Activated naive CD4-positive, alpha-beta T cell treated with anti-CD3 and anti-CD28 coated beads, Interleukin-2, amount 10 ng/mL, durations not matched to agents 5 hours and 36 hours (primary cell): ENCODE measurements at places on chromosomes 5 and 9. TPM values are rescaled to one million over a fixed set of nuclear protein-coding genes. Genes with fewer than 3 reads are reported as not detected.

KIF12 gene
- total RNA-seq: not detected

TIMD4 gene
- total RNA-seq: 3.4 TPM

FBP2 gene
- total RNA-seq: not detected

DPYSL3 gene
- not detected for total RNA-seq

CDH18 gene
- total RNA-seq: not detected

PCDHA9 gene
- not detected for total RNA-seq

EQTN gene
- total RNA-seq: not detected

F2RL1 gene
- 2.0 TPM for total RNA-seq

FOXD4L4 gene
- 0.15 TPM for total RNA-seq

GFI1B gene
- not detected for total RNA-seq

DPP7 gene
- 276 TPM for total RNA-seq

LECT2 gene
- not detected for total RNA-seq

FRMD3 gene
- 0.71 TPM for total RNA-seq

NIPAL4 gene
- 0.30 TPM for total RNA-seq

PCDHA5 gene
- total RNA-seq: not detected

BASP1 gene
- 0.22 TPM for total RNA-seq

SELENOP gene
- total RNA-seq: not detected

SLC34A3 gene
- total RNA-seq: not detected

OR1Q1 gene
- not detected for total RNA-seq

IARS1 gene
- total RNA-seq: 113 TPM

PPP3R2 gene
- total RNA-seq: not detected

C5orf52 gene
- not detected for total RNA-seq

SH2D3C gene
- total RNA-seq: 70.6 TPM

SLC34A1 gene
- 0.38 TPM for total RNA-seq

YIPF5 gene
- 52.3 TPM for total RNA-seq

C5orf58 gene
- not detected for total RNA-seq

SLC6A3 gene
- total RNA-seq: not detected

SYK gene
- total RNA-seq: 0.35 TPM

SOX30 gene
- not detected for total RNA-seq
